ENCODE measurements at places on chromosomes 13 and 19.

GRCh38 chr19:55594996-55595545 is 4.2 kb downstream of the FIZ1 start:
- no peak for DNase-seq

DNA sequence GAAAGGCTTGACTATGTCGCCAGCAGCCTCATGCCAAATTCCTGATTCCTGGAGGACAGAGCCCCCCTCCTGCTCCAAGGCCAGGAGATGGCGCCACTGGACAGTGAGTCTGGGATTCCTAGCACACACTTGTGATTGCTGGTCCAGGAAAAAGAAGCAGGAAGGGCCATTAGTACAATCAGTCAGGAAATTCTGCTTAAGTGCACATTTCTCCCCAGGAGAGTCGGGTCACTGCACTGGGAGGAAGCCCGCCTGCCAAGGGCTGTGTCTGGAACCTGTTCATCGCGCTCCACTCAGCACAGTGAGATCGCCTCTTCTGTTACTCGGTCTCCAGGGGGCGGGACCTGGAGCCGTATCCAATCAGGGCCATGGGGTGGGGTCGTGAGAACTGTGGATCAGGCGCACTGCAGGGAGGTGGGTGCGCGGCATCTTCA is 65.1 kb downstream of the ZNF823 start:
- DNase-seq = no peak

DNA sequence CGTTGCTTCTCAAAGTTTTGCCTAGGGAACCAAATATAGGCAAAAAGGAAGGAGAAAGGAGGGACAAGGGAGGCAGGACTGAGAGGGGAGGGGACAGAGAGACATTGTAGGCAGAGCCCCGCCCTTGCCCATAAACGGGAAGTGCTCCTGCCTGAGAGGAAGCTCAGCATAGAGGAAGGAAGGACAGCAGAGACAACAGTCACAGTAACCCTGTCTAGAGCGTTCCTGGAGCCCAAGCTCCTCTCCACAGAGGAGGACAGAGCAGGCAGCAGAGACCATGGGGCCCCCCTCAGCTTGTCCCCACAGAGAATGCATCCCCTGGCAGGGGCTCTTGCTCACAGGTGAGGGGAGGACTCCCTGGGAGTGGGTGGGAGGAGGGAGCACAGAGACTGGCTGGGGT is at the start of gene CEACAM21:
TSS of gene CEACAM21 (plus strand) at position 169 of the 400 bp plus-strand sequence. CDS start at position 278, 109 bp downstream.
- no peak for DNase-seq

GRCh38 chr13:28204690-28205443 is 66.5 kb downstream of the PAN3 start:
- no peak for DNase-seq

DNA sequence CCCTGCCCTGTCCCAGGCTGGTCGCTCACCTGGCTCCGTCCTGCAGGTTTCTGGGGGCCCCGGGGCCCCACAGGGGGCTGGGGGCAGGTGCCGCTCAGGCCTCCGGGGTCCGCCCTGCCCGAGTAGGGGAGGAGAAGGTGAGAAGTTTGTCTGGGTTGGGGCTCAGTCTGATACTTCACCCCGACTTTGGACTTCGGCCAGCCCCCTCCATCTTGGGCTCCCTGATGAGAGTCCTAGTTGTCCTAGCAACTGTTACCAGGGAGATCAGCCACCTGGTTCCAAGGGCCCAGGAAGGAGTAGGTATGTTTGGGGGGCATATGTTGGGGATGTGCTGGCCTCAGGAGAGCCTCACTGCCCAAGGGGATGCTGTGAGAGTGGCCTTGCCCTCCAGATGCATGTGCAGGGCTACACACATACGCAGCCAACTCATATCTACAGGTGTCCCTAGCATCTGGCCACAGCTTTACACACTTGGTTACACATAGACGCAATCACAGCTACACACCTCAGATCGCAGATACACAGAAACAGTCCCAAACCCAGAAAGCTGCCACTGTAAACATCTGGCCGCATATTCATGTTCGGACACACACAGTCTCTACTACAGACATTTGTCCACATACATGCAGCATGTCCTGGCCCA is 3.4 kb downstream of the NUMBL start:
- no peak for DNase-seq

All from hematopoietic multipotent progenitor cell (in vitro differentiated cells).